Activated CD8-positive, alpha-beta T cell treated with anti-CD3 and anti-CD28 coated beads for 36 hours (primary cell): ENCODE measurements at places on chromosomes 4 and X. TPM values are rescaled to one million over a fixed set of nuclear protein-coding genes. Genes with fewer than 3 reads are reported as not detected.

The TMEM255A gene
- total RNA-seq = not detected

The VCX3A gene
- total RNA-seq = not detected

The POU3F4 gene
- not detected for total RNA-seq

The RAB39B gene
- 13.2 TPM for total RNA-seq

The TEC gene
- 3.6 TPM for total RNA-seq

The DCAF12L2 gene
- total RNA-seq = not detected

The SPOCK3 gene
- total RNA-seq = not detected

DNA sequence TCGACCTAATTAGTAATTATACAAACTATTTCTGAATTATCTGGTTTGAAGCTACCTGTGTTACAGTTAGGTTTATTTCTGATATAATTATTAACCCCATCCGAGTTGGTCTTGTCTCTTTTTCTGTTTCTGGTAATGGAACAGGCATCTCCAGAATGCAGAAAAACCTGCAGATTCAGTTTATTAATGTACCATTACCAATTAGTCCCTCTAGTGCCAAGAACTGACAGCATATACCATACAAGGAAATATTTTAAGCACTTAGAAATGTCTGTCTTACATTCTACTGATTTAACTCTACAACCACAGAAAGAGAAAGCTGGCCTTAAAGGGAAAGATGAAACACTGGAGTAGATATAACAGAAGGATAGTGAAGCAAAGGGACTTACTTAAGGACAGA, 570.6 kb downstream of the CENPC start:
- DNase-seq = no peak
- no peak overlapping the region for H3K27ac ChIP-seq
- H3K36me3 ChIP-seq = no peaks in the 10 kb centered on the region
- H3K4me3 ChIP-seq = no peak overlapping the region
- no peaks in the 10 kb centered on the region for H3K4me1 ChIP-seq

DNA sequence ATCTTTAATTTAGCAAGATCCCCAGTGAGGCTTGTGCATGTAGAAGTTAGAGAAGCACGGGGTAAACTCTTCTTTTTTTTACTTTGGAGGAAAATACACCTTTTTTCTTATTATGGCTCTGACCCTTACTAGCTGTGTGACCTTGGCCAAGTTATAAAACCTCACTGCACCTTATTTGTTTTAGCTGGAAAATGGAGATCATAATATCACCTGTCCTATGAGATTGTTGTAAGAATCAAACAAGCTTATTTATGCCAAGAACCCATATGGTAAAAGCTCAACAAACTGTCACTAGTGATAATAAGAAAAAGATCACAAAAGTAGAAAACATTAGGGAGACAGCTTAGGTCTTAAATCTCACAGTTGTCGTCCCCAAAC, 126.6 kb downstream of the PTTG2 start:
- no peak overlapping the region for H3K27ac ChIP-seq
- DNase-seq = no peak
- peaks cover 17% of the 10 kb centered on the region for H3K4me1 ChIP-seq
- no peak overlapping the region for H3K4me3 ChIP-seq

- no peak overlapping the region for H3K27ac ChIP-seq
- no peak for DNase-seq
- H3K27me3 ChIP-seq = no peaks in the 10 kb centered on the region
- no peaks in the 10 kb centered on the region for H3K4me1 ChIP-seq
- H3K36me3 ChIP-seq = peaks cover 6% of the 10 kb centered on the region
These were observed 17.0 kb downstream of the MAB21L2 start for GRCh38 chr4:150598909-150599308.

DNA sequence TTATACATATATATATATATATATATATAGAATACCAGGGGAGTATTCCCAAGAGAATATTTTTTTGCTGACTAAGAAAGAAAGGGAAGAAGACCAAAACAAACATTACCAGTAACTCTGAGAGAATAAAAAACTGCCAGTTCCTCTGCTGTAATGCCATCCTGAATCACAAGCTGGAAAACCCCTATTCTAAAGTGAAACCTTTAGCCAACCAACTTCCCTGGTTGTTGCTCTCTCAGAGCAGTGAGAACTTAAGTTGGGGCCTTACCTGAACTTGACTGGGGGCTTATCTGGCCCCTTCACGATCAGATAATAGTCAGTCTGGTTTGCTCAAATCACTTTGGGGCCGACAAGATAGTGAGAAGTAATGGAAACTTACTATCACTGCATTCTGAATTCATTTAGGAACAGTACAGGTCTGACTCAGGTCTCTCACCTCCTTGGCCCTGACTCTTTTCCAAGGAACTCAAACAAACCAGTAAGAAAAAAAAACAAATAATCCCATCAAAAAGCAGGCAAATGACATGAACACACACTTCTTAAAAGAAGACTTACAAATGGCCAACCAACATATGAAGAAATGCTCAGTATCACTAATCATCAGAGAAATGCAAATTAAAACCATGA, 62.5 kb downstream of the CD40LG start:
- H3K4me1 ChIP-seq = peaks cover 57% of the 10 kb centered on the region
- peak overlapping the region; percentile 91 for H3K27ac ChIP-seq
- peak; percentile 30 for DNase-seq
- H3K27me3 ChIP-seq = no peaks in the 10 kb centered on the region
- H3K36me3 ChIP-seq = peaks cover 22% of the 10 kb centered on the region

- H3K27ac ChIP-seq = no peak overlapping the region
- peaks cover 12% of the 10 kb centered on the region for H3K27me3 ChIP-seq
- no peak overlapping the region for H3K4me3 ChIP-seq
- peak; percentile 63 for DNase-seq
- no peaks in the 10 kb centered on the region for H3K36me3 ChIP-seq
These were observed 27.8 kb upstream of the ADH7 start for GRCh38 chr4:99462875-99463464.

GRCh38 chrX:65900850-65901844, 138.7 kb downstream of the VSIG4 start:
- H3K27me3 ChIP-seq = no peaks in the 10 kb centered on the region
- H3K36me3 ChIP-seq = no peaks in the 10 kb centered on the region
- no peak for DNase-seq

DNA sequence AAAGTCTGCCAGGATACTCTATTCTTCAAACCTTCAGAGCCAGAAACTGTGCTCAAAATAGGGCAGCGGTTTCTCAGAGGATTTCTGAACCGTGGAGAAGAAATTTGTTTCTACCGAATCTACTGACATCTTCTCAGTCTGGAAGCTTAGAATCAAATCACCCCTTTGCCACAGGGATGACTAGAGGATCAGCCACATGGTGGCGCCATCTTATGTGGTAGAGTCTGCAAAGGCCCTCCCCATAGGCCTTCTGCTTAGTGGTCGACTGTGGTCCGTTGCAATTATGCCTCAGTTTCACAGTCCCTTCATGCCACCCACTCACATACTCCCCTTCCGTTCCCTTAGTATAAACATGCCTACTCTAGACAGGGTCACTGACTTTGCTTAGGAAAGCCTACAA, 680.7 kb upstream of the SPANXN1 start:
- H3K36me3 ChIP-seq = no peaks in the 10 kb centered on the region
- no peak overlapping the region for H3K27ac ChIP-seq
- no peak overlapping the region for H3K4me3 ChIP-seq
- no peak for DNase-seq

- H3K36me3 ChIP-seq = no peaks in the 10 kb centered on the region
- no peak overlapping the region for H3K4me3 ChIP-seq
- no peak for DNase-seq
- peaks cover 9% of the 10 kb centered on the region for H3K27me3 ChIP-seq
- no peak overlapping the region for H3K27ac ChIP-seq
These were observed 124.5 kb upstream of the NOCT start for GRCh38 chr4:138890891-138891570.

- H3K27me3 ChIP-seq = no peaks in the 10 kb centered on the region
- DNase-seq = no peak
- no peak overlapping the region for H3K27ac ChIP-seq
- no peaks in the 10 kb centered on the region for H3K36me3 ChIP-seq
- no peak overlapping the region for H3K4me3 ChIP-seq
These were observed 305.3 kb downstream of the PRR32 start for GRCh38 chrX:127124871-127125270.

DNA sequence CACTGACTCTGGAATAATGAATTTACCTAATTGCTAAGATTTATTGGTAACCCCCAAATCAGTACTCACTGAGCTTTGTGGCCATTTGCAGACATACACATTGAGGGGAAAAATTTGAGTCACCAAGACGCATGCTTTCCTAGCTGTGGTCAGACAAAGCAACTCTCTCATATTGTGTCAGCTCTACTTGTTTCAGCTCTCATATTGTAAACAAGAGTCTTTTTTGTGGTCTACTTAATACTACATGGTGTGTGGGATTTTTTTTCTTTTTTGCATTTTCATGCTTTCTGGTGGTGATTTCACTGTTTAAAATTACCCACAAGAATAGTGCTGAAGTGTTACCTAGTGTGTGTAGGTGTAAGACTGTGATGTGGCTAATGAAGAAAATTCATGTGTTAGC, 428.2 kb upstream of the GALNT7 start:
- no peaks in the 10 kb centered on the region for H3K27me3 ChIP-seq
- H3K4me3 ChIP-seq = no peak overlapping the region

GRCh38 chr4:89064848-89065247, 7.9 kb upstream of the FAM13A start:
- H3K27ac ChIP-seq = no peak overlapping the region
- no peaks in the 10 kb centered on the region for H3K27me3 ChIP-seq
- no peak for DNase-seq
- H3K4me3 ChIP-seq = no peak overlapping the region

DNA sequence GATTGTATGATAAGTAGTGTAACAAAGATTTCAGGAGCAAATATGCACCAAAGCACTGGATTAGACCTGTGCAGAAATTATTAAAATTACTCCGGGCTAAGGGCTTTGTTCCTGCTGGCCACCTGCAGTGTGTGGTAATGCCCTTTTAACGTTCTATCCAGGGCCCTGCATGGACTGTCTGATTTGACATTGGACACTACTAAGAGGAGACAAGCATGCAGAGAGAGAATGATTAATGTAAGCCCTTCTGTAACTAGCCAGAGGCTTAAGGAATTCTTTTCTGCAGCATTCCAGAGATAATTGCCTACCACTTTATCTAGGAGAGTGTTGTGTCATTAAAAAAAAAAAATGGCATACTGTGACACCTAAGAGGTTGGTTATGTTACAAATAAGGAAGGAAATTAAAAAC, 117.0 kb downstream of the PCDH7 start:
- H3K4me3 ChIP-seq = no peak overlapping the region
- no peak overlapping the region for H3K27ac ChIP-seq
- no peaks in the 10 kb centered on the region for H3K36me3 ChIP-seq

- no peak for DNase-seq
- no peak overlapping the region for H3K4me3 ChIP-seq
- H3K27me3 ChIP-seq = peaks cover 11% of the 10 kb centered on the region
- no peaks in the 10 kb centered on the region for H3K4me1 ChIP-seq
These were observed 32.7 kb upstream of the ADH7 start for GRCh38 chr4:99467887-99468286.

- peaks cover 42% of the 10 kb centered on the region for H3K4me1 ChIP-seq
- peaks cover 3% of the 10 kb centered on the region for H3K36me3 ChIP-seq
- DNase-seq = no peak
- peak overlapping the region; percentile 80 for H3K27ac ChIP-seq
These were observed 65.6 kb downstream of the ASB9 start for GRCh38 chrX:15204130-15204751.

- no peak overlapping the region for H3K4me3 ChIP-seq
- H3K36me3 ChIP-seq = no peaks in the 10 kb centered on the region
- H3K27ac ChIP-seq = no peak overlapping the region
These were observed 41.4 kb downstream of the SRPX2 start for GRCh38 chrX:100685284-100685996.

GRCh38 chr4:82848706-82849105, 42.2 kb downstream of the SEC31A start:
- H3K4me1 ChIP-seq = peaks cover 6% of the 10 kb centered on the region
- no peaks in the 10 kb centered on the region for H3K27me3 ChIP-seq
- no peak for DNase-seq
- H3K27ac ChIP-seq = peak overlapping the region; percentile 18
- no peak overlapping the region for H3K4me3 ChIP-seq

GRCh38 chr4:53019485-53020382, 157.6 kb downstream of the RASL11B start:
- no peaks in the 10 kb centered on the region for H3K27me3 ChIP-seq
- H3K36me3 ChIP-seq = peaks cover 2% of the 10 kb centered on the region
- H3K4me1 ChIP-seq = no peaks in the 10 kb centered on the region
- H3K27ac ChIP-seq = no peak overlapping the region
- DNase-seq = no peak

GRCh38 chrX:17046478-17047097, 100.1 kb downstream of the REPS2 start:
- no peak overlapping the region for H3K4me3 ChIP-seq
- H3K36me3 ChIP-seq = no peaks in the 10 kb centered on the region
- no peak overlapping the region for H3K27ac ChIP-seq
- H3K4me1 ChIP-seq = no peaks in the 10 kb centered on the region
- peak; percentile 65 for DNase-seq
